ENCODE measurements at places on chromosomes 4 and X. TPM values are rescaled to one million over a fixed set of nuclear protein-coding genes. Genes with fewer than 3 reads are reported as not detected.

DNA sequence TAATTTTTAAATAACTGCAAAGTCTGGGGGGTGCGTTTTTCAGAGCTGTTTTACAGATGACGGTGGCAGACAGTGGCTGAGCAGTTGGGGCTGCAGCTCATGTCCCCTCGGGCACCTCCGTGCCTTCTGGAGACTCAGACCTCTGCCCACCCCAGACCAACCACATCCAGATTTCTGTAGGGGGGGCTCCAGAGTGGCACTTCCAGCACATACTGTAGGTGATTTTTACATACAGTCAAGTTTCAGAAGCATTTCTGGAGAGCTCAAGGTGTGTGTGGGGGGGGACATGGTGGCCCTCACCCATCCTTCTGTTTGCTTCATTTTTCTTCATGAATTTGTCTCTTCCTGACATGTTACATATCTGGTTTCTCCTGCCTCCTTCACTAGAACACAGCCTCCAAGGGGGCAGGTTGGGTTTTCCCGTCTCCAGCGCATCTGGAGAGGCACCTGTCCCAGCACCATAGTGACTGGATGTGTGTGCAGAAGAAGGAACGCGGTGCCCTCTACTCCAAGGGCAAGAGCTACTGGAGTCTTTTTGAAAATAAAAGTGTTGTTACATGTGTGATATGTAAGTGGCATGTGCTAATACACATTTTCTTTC, 37.5 kb downstream of the TMEM271 start:
- DNase-seq, result no peak

The AFF2 gene
- not detected for total RNA-seq

The PPARGC1A gene
- 53.6 TPM for total RNA-seq

The NPY2R gene
- not detected for total RNA-seq

DNA sequence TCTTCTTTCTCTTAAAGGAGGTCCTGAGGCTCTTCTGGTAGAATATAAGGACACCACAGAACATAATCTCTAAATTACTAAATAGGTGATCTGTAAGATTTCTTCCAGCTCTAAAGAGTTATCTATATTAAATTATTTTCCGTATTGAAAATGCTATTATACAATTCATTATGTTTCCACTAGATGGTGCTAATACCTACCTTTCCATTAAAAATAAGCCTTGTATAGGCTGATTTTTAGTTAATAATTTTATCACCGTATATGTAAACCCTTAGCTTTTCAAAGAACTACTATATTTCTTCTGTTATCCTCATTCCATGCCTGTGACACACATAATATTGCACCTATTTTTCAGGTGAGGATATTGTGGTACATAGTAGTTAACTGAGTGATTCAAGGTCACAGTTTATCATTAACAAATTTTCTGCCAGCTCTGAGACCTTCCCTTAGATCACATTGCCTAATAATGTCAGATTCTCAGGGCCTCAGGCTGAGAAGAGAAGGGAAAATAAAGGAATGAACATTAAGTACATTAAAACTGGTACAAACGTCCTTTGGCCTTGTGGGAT, 138.8 kb downstream of the TEX11 start:
- DNase-seq, result no peak

The RAB40A gene
- not detected for total RNA-seq

The TMEM33 gene
- 50.3 TPM for total RNA-seq

DNA sequence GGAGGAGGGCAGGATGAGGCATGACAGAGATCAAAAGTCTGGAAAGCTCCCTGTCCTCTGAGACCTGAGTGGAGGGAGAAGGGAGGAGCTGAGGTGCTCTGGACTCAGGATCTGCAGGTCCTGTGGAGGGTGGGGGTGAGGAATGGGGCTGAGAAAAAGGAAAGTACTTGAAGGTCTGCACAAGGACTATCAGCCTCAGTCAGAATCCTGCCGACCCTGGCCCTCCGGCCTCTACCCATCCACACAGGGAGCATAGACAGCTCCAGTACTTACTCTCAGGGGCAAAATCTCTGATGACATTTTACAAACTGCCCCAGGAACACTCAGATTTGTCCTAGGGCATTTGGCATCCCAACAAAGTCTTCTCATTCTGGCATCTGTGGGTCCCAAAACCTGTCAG, 991 bp upstream of the ITIH6 start:
- no peak for DNase-seq

The BGN gene
- 13.2 TPM for total RNA-seq

DNA sequence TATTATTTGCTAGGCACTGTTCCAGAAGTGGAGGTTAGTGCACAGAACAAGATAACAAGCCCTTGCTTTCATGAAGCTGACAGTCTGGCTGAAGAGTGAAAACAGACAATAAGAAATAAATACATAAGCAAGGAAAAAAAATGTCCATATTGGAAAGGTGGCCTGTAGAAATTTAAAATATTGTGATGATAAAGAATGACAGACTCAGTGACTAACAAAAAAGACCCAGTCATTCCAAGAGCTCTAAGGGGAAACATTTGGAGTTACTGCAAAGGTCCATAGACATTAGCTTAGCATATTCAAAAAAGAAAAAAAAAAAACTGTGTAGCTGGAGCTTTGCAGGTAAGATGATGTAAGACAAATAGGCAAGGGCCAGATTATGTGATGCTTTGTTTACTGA, 1.0 kb upstream of the ANTXR2 start:
- no peak for DNase-seq

The SPOCK3 gene
- 1.7 TPM for total RNA-seq

The GAR1 gene
- not detected for total RNA-seq

DNA sequence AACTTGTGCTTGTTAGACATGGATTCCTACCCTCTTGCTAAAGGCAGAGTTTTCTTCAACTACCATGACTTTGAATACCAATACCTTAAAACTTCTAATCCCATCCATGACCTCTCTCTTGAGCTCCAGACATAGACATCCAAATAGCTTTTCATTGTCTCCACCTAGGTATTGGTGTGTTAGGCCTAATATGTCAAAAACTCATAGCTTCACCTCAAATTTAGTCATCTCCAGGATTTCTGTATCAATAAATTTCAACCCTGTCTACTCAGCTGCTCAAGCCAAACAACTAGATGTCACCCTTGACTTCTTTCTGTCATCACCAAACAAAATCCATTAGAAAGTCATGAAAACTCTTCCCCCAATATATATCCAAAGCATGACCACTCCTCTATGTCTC, 617.7 kb upstream of the GRIA3 start:
- no peak for DNase-seq

DNA sequence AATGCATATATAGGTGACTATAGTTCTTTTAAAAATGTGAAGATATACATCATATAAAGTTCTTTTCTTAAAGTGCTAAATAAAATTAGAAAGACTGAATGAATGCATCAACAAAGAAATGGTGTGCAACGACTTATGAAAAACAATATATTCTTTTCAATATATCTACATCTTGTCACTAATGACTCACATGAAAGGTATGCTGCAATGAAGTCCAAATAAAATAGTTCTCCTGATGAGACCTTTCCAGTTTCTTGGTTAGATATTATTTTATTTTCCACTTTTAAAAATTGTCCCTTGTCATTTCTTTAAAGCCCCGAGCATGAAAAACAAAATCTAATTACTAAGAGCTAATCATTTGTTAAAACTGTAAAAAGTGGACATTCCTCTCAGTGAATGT, 462.1 kb downstream of the PCDH11X start:
- DNase-seq, result no peak

- DNase-seq, result no peak
Measured at GRCh38 chr4:173714456-173714855, 184.4 kb upstream of the HAND2 start.

GRCh38 chrX:7889680-7890079, 37.5 kb downstream of the PNPLA4 start:
- no peak for DNase-seq

DNA sequence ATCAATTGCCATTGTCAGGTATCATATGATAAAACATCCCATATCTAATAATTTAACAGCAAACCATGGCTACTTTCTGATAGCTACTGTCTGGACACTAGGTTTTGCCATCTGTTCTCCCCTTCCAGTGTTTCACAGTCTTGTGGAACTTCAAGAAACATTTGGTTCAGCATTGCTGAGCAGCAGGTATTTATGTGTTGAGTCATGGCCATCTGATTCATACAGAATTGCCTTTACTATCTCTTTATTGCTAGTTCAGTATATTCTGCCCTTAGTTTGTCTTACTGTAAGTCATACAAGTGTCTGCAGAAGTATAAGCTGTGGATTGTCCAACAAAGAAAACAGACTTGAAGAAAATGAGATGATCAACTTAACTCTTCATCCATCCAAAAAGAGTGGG, 7.0 kb downstream of the NPY5R start:
- DNase-seq, result no peak

DNA sequence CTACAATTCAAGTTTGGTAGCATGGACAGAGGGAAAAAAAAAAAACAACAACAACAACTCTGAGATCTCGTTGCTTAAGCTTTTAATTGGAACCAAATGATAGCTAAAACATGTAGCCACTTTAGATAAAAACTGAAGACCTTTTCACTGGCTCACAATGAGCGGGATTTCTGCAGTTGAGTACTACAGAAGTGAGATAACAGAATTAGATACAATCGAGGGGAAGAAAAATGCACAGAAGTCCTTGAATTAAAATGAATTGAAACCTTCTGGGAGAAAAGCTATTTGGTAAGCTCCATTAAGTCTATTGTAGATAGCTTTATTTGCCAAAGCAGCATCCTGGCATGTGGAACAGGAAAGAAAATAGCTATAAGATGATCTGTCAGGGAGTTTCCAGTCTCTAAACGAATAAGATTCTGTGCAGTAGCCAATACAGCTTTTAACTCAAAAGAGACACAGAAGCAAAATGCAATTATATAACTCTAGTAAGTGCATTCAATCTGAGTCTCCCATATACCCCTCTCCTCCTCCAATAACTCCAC, 248.5 kb downstream of the ENOX2 start:
- no peak for DNase-seq

The HTRA3 gene
- total RNA-seq, result 8.6 TPM

The MTNR1A gene
- total RNA-seq, result not detected

DNA sequence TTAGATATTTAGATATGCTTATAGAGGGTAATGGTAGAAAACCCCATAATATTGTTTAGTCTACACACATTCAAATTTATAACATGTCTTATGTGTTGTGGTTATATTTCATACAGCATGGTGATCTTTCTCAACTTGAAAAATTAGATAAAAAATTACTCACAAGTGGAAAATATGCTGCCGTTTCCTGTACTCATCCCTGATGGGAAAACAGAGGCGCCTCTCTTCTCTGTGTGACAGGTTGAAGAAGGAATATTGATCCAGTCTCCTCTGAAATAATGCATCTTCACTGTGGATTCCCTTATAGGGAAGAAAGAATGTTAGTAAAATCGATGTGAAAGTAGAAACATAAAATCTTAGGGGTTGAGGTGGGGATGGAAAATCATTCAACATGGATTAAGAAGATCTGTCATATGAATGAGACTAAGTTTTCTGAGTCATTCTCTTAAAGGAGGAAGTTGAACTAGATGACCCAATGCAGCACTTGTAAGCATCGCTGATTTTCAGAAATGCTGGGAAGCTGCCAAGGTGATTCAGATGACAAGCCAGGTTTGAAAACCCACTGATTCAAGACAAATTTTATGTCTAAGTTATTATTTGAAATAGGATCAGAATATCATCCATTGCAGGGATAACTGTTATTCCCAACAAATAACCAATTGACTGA, 70.7 kb downstream of the ANKRD50 start:
- no peak for DNase-seq

- DNase-seq, result no peak
Measured at GRCh38 chr4:54793856-54794422, 136.2 kb downstream of the KIT start.

- DNase-seq, result no peak
Measured at GRCh38 chr4:172826861-172827260, 341.8 kb upstream of the GALNT7 start.

GRCh38 chr4:80053140-80053910, 19.7 kb downstream of the ANTXR2 start:
- no peak for DNase-seq

GRCh38 chrX:42456176-42456700, 321.7 kb downstream of the PPP1R2C start:
- no peak for DNase-seq
